Dorsolateral prefrontal cortex (tissue), 122 donors: ENCODE measurements at places on chromosomes 16 and 17.

GRCh38 chr17:46854515-46854914 is 3.1 kb downstream of the WNT9B start:
- DNase-seq: no peak

GRCh38 chr17:17172990-17173389 is 33.1 kb downstream of the PLD6 start:
- no peak for DNase-seq

DNA sequence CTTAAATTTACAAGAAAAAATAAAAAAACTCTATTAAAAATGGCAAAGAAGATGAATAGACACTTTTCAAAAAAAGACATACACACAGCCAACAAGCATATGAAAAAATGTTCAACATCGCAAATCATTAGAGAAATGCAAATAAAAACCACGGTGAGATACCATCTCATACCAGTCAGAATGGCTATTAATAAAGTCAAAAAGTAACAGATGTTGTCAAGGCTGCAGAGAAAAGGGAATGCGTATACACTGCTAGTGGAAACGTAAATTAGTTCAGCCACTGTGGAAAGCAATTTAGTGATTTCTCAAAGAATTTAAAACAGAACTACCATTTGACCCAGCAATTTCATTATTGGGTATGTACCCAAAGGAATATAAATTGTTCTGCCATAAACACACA is 31.4 kb downstream of the CAPNS2 start:
- DNase-seq: no peak

- DNase-seq: no peak
These were observed 39.2 kb downstream of the FTO start for GRCh38 chr16:53743149-53743566.

- DNase-seq: no peak
These were observed 41.8 kb downstream of the BRD7 start for GRCh38 chr16:50326835-50327465.

DNA sequence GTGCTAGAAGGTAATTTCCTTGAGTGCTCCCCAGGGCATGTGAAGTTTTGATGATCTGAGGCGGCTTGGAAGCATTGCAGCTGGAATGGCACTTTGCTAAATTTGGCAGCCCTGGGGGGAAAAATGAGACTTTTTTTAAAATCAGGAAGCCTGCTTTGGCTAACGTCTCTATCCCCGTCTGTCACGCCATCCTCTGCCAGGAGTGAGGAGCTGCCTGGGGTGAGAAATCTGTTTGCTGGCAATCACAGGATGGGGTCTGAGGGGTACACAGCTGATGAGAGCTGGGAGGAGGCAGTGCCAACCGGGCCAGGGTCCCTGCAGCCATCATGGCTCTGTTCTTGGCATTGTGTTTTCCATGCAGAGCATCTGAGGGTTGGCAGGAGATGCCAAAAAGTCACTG is 2.0 kb downstream of the ABCC12 start:
- no peak for DNase-seq

GRCh38 chr16:27365142-27366089 is 36.6 kb upstream of the IL21R start:
- DNase-seq: no peak
